Stimulated activated CD8-positive, alpha-beta memory T cell treated with anti-CD3 and anti-CD28 coated beads, Interleukin-4, amount 100 ng/mL, for 4 hours (primary cell): ENCODE measurements at places on chromosomes 6 and 20.

- no peak for DNase-seq
Observed at GRCh38 chr6:139219746-139220145, 72.1 kb downstream of the TXLNB start.

DNA sequence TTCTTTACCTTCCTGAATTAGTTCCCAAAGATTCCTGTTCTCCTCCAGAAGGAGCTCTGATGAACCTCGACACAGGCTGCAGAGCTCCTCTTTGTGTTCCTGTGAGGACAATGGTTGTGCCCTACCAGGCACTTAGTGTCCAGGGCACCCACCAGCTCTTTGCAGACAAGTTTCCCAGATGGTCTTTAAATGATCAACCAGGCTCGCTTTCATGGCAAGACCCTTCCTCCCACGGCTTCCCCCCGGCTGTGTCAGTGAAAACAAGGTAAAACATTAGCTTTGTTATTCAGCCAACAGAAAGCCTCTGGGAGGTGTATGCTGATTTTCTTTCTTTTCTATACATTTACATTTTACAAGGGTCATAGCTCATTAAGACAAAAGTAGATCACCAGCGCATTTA is 32.3 kb upstream of the CNKSR3 start:
- no peak for DNase-seq

DNA sequence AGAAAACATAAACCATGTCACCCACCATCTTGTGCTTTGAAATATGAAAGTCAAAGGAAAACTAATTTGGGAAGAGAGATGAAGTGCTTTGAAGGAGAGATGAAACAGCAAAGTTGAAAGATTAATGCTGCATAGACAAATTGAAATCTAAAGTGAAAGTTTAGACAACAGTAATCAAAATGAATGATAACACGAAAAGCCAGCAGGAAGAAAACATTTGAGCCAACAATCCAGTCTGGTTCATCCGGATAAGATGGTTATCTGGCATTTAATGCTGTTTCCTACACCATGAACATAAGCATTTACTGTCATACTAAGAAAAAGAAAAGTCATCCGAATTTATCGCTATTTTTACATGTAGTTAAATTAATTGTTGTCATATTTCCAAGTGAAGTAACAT is 595 bp downstream of the HAO1 start:
- DNase-seq: no peak

- DNase-seq: no peak
Observed at GRCh38 chr6:119195848-119196247, 117.4 kb upstream of the FAM184A start.

- DNase-seq: no peak
Observed at GRCh38 chr6:83417880-83418663, 12.8 kb downstream of the ME1 start.

DNA sequence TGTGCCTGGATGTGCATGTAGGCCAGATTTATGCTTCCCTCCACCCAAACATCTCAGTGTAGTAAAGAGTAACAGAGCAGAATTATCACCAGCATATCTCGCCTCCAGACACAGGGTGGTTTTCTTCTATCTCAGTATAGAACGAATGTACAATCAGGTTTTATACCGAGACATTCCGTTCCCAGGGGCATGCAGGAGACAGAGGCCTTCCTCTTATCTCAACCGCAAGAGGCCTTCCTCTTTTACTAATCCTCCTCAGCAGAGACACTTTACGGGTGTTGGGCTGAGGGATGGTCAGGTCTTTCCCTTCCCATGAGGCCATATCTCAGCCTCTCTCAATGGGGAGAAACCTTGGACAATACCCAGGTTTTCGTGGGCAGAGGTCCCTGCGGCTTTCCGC is 36.4 kb upstream of the MC3R start:
- DNase-seq: no peak

DNA sequence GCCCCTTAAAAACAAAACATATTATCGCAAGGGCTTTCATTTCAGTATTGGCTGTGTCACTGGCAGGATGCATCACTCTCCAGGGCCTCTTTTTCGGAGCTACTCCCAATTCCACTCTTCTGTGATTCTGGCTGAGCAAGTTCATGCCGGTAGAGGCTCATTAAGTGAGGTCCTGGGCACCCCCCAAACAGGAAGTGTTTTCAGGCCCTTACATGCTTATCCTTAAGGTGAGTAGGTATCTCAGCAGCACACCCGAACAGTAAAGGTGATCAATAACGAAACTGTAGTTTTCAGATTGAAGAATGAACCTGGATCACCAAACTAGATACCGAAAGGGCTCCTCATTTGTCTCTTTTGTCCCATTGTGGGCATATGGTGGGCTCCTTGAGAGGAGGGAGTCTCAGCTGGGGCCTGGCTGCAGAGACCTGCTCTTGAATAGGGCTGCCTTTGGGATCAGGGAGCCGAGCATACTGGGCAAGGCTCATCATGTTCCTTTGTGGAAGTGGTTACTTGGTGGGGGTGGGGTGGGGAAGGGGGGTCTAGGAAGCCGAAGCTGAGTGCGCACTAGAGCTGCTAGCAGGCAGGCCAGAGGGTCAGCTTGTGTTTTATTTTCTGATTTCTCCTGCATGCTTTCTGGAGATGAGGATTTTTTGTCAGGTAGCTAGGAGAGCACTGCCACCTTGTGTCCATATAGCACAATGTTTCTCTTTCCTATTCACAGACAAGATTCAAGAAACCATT is 65.2 kb downstream of the CDS2 start:
- DNase-seq: no peak

GRCh38 chr20:21503345-21503744 is 10.5 kb downstream of the NKX2-2 start:
- DNase-seq: no peak
